ENCODE measurements at places on chromosomes 12 and 14.

DNA sequence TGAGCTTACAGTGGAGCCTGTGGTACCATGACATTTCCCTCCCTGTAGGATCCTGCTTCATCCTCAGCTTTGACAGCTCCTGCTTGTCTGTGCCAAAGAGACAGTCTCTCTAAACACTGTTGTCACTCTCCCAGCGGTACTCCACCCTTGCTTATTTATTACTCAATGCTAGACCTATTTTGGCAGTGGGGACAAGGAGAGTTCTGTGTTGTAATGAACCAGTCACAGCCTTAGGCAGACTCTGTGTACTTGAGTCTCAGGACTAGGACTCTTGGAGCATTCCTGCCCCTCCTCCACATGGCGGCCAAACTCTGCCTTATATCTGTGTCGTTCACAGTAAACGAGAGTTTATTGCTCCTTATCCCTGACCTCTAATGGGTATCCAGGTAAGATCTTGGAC lies 70.9 kb downstream of the PIK3C2G start:
- DNase-seq: no peak
- no peak overlapping the region for H3K27ac ChIP-seq
- H3K27me3 ChIP-seq: no peaks in the 10 kb centered on the region
- no peaks in the 10 kb centered on the region for H3K36me3 ChIP-seq

GRCh38 chr12:121536054-121536898 lies 44.5 kb downstream of the KDM2B start:
- peaks cover 29% of the 10 kb centered on the region for H3K36me3 ChIP-seq
- peak overlapping the region; percentile 71 for H3K4me3 ChIP-seq
- peak overlapping the region; percentile 89 for H3K27ac ChIP-seq
- DNase-seq: peak; percentile 81
- no peaks in the 10 kb centered on the region for H3K27me3 ChIP-seq
- peaks cover 38% of the 10 kb centered on the region for H3K4me1 ChIP-seq

DNA sequence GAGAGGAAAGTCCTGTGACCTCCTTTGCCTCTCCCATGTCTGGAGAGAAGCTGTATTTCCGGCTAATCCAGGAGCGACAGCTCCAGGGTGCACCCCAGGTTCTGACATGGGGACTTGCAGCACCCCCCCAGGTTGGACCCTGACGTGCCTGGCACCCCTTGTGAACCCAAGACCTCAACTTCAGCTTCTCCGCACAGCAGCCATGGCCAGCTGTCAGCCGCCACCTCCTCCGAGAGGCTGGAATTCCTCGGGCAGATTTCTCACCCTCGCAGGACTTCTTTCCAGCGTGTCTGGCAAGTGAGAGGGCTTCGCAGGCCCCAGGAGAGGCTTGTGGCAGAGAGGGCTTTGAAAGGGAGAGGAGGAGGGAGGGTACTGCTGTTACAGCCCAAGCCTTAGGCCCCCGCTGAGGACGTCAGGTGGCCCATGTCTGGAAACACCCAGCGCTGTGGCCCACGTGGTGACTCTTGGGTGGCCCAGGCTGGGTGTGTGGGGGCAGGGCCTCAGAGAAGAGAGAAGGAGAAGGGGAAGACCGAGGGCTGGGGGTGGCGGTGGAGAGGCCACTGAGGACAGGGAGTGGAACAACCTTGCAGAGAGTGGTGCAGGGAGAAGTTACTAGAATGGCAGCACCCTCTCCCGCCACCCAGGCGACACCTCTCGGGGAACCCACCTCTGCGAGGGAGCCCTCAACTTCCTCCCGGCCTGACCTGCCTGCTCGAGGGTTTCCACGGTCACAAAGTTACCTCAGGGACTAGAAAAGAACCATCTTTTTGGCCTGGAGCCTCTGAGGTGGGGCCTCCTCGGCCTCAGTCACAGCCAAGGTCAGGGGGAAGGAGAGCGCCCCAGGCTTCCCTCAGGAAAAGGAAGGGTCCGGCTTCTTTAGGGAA lies 11.7 kb upstream of the RPS6KL1 start:
- no peaks in the 10 kb centered on the region for H3K27me3 ChIP-seq
- H3K4me1 ChIP-seq: peaks cover 17% of the 10 kb centered on the region
- H3K4me3 ChIP-seq: no peak overlapping the region
- no peaks in the 10 kb centered on the region for H3K36me3 ChIP-seq
- no peak overlapping the region for H3K27ac ChIP-seq
- no peak for DNase-seq

DNA sequence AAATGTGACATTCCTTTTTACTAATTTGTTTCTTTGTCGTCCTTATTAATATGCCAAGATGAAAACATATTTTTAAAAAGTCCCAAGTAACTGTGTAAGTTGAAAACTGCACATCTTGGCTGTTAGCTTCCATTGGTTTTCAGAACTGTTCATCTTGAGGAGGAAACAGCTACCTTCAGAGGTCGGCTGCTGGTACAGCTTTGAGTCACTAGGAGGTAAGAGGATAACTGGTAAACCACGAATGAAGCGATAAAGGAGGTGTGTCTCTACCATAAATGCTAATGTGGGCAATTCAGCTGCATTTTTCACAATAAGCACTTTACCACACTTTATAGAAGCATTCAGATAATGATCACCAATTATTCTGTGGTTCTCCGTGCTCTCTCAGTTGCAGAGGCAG lies 137.5 kb upstream of the KRAS start:
- no peaks in the 10 kb centered on the region for H3K36me3 ChIP-seq
- H3K27me3 ChIP-seq: no peaks in the 10 kb centered on the region
- H3K27ac ChIP-seq: no peak overlapping the region
- peaks cover 20% of the 10 kb centered on the region for H3K4me1 ChIP-seq
- no peak for DNase-seq

DNA sequence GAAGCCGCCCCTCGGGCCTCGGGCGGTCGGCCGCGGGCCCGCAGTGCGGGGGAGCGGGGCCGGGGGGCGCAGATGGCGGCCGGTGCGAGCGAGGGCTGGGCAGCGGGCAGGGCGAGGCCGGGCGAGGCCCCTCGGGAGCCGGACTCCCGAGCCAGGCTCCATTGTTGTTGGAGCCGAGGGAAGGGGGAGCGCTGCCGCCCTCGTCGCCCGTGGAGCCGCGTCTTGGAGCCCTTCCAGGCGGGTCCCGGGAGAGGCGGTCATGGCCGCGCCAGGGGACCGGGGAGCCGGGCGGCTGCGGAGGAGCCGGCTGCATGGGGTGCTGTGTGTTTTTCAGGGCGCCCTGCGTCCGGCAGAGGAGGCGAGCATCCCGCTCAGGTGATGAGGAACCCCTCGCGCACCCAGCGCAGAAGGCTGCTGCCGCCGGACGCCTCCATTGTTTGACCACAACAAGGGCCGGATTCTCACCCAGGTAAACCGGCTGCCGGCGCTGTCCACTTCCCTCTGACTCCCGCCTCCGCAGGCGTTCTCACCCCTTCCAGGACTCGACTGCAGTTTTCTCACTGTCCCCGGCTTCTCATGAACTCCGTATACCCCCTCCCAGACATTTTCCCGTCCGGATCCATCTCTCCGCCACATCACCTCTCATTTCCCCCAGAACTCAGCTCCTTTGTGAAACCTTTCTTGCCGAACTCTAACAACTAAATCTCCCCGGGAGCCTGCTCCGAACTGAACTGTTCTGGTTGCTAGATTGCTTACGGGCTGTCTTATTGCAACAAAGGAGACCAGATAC lies 732 bp downstream of the ZNF664 start:
- no peak overlapping the region for H3K27ac ChIP-seq
- H3K4me1 ChIP-seq: peaks cover 20% of the 10 kb centered on the region
- peak overlapping the region; percentile 84 for H3K4me3 ChIP-seq
